IMR-90 (cell line): ENCODE measurements at places on chromosomes 4 and X. TPM values are rescaled to one million over a fixed set of nuclear protein-coding genes. Genes with fewer than 3 reads are reported as not detected.

The S100G gene
- total RNA-seq, result not detected in 2 replicates

The SMPX gene
- not detected in 2 replicates for total RNA-seq

The DUSP9 gene
- under 0.01 TPM in 2 replicates for total RNA-seq

The ANOS1 gene
- total RNA-seq, result under 0.01 TPM in 2 replicates

The NAA11 gene
- total RNA-seq, result not detected in 2 replicates

The C4orf51 gene
- not detected in 2 replicates for total RNA-seq

The CYLC1 gene
- total RNA-seq, result not detected in 2 replicates

The NDNF gene
- under 0.01 TPM in 1 of 2 replicates, not detected in the other for total RNA-seq

The PAGE2 gene
- total RNA-seq, result not detected in 2 replicates
